Glomerular endothelial cell (primary cell): ENCODE measurements at places on chromosomes 6 and 20. TPM values are rescaled to one million over a fixed set of nuclear protein-coding genes. Genes with fewer than 3 reads are reported as not detected.

TRMT11 gene
- 7.7 and 10.3 TPM in 2 replicates for total RNA-seq

GPLD1 gene
- 0.18 TPM in 1 of 2 replicates, not detected in the other for total RNA-seq

ARMH2 gene
- total RNA-seq, result not detected in 2 replicates

MCHR2 gene
- not detected in 2 replicates for total RNA-seq

RIPOR3 gene
- 0.41 TPM in 1 of 2 replicates, not detected in the other for total RNA-seq

LY6G5C gene
- 3.7 and 4.1 TPM in 2 replicates for total RNA-seq

CST4 gene
- total RNA-seq, result not detected in 2 replicates

SNAI1 gene
- total RNA-seq, result 6.9 and 17.2 TPM in 2 replicates

VSX1 gene
- not detected in 2 replicates for total RNA-seq

PLCB1 gene
- 15.5 and 24.4 TPM in 2 replicates for total RNA-seq

CCN5 gene
- total RNA-seq, result not detected in 2 replicates

ZNF391 gene
- 0.53 and 1.3 TPM in 2 replicates for total RNA-seq

ID4 gene
- 0.24 and 1.1 TPM in 2 replicates for total RNA-seq

NRSN2 gene
- total RNA-seq, result 36.7 and 50.8 TPM in 2 replicates

FNDC11 gene
- 0.44 and 0.99 TPM in 2 replicates for total RNA-seq

SSTR4 gene
- not detected in 2 replicates for total RNA-seq

FAM184A gene
- total RNA-seq, result 0.34 and 0.76 TPM in 2 replicates

BPIFA1 gene
- not detected in 2 replicates for total RNA-seq

TAF4 gene
- 13.3 and 21.2 TPM in 2 replicates for total RNA-seq

MYH7B gene
- total RNA-seq, result not detected in 2 replicates
